Upper lobe of left lung (tissue), 6 donors: ENCODE measurements at places on chromosomes 7 and 10.

DNA sequence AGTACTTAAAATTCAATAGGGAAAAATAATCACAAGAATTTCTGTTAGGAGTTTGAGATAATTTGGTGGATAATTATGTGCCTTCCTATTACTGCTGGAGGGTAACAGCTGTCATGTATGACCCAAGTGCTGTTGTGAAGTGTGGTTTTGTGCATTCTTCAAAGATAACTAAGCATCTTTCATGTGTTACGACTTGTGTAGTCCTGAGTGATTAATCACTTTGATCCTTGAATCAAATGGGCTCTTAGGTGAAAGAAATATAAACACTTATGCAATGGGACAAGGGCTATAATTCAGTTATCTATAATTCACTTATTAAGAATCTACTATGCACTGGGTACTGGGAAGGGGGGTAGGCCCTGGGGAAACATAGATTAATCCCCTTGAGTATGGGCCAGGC is 89.0 kb downstream of the CH25H start:
- DNase-seq: no peak
- no peaks in the 10 kb centered on the region for H3K27me3 ChIP-seq
- no peak overlapping the region for H3K4me3 ChIP-seq
- peaks cover 10% of the 10 kb centered on the region for H3K4me1 ChIP-seq

GRCh38 chr10:9103301-9103700 is 1048.8 kb downstream of the GATA3 start:
- H3K27me3 ChIP-seq: no peaks in the 10 kb centered on the region
- H3K4me1 ChIP-seq: no peaks in the 10 kb centered on the region
- H3K4me3 ChIP-seq: no peak overlapping the region

DNA sequence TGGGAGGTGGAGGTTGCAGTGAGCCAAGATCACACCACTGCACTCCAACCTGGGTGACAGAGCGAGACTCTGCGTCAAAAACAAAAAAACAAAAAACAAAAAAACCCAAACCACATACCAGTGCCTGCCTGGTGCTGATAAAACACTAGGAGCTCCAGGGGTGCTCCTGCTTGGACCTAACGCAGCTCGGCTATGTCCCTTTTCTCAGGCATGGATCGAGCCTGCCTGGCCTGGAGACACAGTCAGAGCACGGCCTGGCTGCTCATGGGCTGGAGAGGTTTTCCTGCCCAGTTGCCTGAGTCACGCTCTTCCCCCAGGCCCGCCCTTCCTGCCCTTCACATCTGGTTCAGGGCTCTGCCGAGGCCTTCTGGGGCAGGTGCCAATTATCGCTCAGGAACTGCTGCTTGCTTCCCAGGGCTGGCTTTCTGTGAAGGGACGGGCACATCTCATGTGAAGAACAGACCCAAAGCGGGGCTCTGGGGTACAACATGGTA is 12.6 kb upstream of the NPFFR1 start:
- H3K4me3 ChIP-seq: no peak overlapping the region
- peak overlapping the region; percentile 74 for H3K27ac ChIP-seq
- DNase-seq: no peak
- no peaks in the 10 kb centered on the region for H3K36me3 ChIP-seq

GRCh38 chr7:44392618-44393010 is 67.2 kb upstream of the CAMK2B start:
- DNase-seq: no peak
- no peak overlapping the region for H3K27ac ChIP-seq
- peaks cover 3% of the 10 kb centered on the region for H3K4me1 ChIP-seq
- H3K27me3 ChIP-seq: no peaks in the 10 kb centered on the region

DNA sequence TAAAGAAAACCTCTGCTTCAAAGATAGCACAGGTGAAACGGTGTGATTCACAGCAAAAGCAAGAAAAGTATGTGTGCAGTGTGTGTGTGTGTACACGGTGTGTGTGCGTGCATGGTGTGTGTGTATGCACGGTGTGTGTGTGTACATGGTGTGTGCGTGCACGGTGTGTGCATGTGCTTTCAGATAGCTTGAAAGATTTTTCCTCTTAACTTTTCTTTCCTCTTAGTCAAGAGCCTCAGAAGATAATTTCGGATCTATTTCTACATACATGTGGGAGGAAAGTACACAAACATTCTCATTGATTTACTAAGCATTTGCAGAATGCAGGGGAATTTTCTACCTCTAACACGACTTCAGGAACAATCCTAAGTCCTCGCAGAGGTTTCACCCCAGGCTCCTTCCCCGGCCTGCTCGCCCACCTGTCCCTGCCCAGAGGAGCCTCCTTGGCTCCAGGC is 2.9 kb downstream of the FGFR2 start:
- no peaks in the 10 kb centered on the region for H3K27me3 ChIP-seq
- peak overlapping the region; percentile 58 for H3K4me3 ChIP-seq
- DNase-seq: no peak
- H3K36me3 ChIP-seq: no peaks in the 10 kb centered on the region
- H3K27ac ChIP-seq: no peak overlapping the region

DNA sequence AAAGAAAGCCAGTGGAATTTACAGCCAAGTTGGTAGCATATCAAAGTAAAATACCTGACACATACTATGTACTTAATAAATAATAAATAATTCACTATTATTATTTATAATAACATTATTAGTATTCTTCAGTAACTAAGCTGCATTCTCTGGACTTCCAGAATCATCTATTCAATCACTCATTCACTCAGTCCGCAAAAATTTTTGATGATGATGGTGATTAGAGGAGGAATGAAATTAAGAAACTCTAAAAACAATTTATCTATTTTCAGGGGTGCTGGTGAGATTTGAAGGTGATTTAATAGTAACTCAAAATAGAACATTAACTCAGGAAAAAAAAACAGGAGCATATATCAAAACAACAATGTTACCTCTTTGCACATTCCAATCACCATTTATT is 3.2 kb upstream of the LIPN start:
- no peak overlapping the region for H3K27ac ChIP-seq
- DNase-seq: no peak
- no peak overlapping the region for H3K4me3 ChIP-seq
- H3K4me1 ChIP-seq: no peaks in the 10 kb centered on the region
- H3K27me3 ChIP-seq: no peaks in the 10 kb centered on the region

DNA sequence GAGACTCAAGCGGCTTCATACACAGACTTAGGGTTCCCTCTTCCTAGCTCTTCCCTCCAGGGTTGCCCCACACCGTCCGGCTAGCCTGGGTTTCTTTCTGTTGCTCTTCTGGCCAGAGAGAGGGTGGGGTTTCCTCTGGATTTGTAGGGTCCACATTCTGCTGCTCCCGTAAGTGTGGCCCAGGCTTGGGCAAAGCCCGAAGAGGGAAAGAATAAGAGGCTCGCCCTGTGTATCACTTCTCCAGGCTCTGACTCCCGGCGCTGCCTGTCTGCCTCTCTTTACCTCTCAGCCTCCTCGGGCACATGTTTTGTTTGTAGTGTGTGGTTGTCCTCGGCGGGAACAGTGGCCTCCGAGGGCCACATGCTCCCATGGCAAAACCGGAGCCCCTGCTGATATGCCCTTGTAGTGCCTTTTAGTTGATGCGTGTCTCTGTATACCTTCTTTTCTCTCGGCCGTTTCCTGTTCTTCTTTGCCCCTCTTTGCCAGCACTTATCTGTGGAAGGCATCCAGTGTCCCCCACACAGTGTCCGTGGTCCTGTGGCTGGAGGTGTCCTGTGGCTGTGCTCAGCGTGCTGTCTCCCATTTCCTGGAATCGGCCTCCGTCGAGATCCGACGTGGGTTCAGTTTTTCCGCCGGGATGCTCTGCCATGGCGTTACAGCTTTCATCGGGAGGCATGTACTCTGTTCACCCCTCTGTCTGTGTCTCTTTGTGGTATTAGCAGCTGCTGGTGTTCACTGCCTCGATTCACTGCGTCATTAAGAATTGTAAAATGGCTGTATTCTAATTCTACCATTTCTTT is 102.9 kb downstream of the INPP5A start:
- DNase-seq: no peak
- no peaks in the 10 kb centered on the region for H3K36me3 ChIP-seq
- H3K27me3 ChIP-seq: no peaks in the 10 kb centered on the region
- no peak overlapping the region for H3K4me3 ChIP-seq
- H3K4me1 ChIP-seq: peaks cover 13% of the 10 kb centered on the region

DNA sequence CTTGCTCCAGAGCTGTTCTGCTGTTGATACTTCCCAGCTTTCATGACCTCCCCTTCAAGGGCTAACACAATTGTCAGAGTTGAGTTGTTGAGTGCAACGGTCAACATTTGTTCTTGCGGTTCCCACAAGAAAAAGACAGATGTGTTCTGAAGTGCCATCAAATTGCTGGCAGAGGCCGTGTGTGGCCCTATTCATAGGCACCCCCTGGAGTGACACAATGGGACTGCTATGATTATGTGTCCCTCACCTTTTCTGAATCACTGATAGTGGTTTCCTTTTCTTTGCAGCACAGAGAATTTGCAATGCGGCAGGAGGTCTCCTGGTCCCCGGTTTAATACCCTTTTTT is 5.8 kb upstream of the IGFBP1 start:
- no peak overlapping the region for H3K27ac ChIP-seq
- no peaks in the 10 kb centered on the region for H3K27me3 ChIP-seq
- no peaks in the 10 kb centered on the region for H3K36me3 ChIP-seq
- no peak overlapping the region for H3K4me3 ChIP-seq
